CD4-positive, alpha-beta memory T cell (primary cell): ENCODE measurements at places on chromosomes 4 and X. TPM values are rescaled to one million over a fixed set of nuclear protein-coding genes. Genes with fewer than 3 reads are reported as not detected.
A peak's percentile ranks its signal among the peaks of the same experiment; 100 is the strongest.

STPG2 gene
- total RNA-seq: 0.84 TPM

C4orf50 gene
- 0.26 TPM for total RNA-seq

GRCh38 chr4:113444386-113444785 is 317.2 kb downstream of the CAMK2D start:
- DNase-seq: no peak
- no peaks in the 10 kb centered on the region for H3K4me1 ChIP-seq
- no peaks in the 10 kb centered on the region for H3K36me3 ChIP-seq
- H3K27me3 ChIP-seq: no peaks in the 10 kb centered on the region
- no peak overlapping the region for H3K4me3 ChIP-seq

DNA sequence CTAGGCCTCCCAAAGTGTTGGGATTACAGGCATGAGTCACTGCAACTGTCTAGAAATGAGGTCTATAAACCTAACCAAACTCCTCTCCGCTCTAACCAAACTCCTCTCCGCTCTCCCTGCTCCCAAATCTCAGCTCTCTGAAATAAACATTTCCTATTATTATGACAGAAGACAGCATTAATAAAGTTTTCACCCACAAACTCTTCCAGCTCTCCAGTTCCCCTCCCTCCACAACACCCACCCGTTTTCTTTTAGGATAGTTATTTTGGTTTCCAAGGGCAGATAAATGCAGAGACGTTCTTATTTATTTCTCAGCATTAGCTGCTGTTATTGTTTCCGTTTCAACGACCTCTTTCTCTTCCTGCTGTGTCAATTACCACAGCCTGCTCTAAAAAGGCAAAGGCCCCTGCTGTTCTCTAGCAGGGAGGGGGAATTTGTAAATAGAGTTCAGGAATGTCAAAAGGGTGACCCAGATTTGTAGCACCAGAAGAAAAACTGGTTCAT is 13.3 kb upstream of the SCD5 start:
- no peak for DNase-seq
- H3K27ac ChIP-seq: no peak overlapping the region
- no peaks in the 10 kb centered on the region for H3K4me1 ChIP-seq
- no peaks in the 10 kb centered on the region for H3K27me3 ChIP-seq
- H3K36me3 ChIP-seq: no peaks in the 10 kb centered on the region
- no peak overlapping the region for H3K4me3 ChIP-seq

DNA sequence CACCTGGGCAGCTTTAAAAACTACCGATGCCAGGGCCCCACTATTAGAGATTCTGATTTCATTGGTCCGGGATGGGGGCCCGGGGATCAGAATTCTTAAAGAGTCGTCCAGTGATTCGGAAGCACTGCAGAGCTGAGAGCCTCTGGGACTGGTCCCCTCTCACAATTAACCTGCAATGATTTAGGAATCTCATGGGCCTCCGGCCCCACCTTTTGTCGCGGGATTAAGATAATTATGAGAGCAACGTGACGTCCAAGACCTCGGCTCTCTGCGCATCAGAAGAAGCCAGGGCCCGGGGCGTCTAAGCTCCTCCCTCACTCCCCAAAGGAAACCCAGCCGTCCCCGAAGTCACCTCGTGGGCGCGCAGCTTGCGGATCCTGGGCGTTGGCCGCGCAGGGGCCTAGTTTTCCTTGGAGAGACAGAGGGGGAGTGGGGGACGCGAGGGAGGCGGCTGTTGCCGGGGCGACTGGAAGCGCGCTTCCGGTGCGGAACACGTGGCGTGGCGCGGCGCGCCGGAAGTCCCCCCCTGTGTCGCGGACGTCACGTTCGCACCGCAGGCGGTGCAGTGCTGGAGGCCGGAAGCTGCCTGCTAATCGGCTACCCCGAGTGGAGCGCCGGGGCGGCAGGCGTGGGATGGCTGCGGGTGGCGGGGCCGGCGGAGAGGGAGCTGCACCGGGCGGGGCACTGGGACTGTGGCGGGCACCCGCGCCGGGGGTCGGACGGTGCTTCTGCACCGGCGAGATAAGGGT is at the start of gene GEMIN8:
GEMIN8 (minus strand) TSS at position 468 of the 749 bp plus-strand sequence. CDS start 8,414 bp downstream, outside the sequence.
- peak within 1 kb of the TSS; percentile 54 for H3K4me3 ChIP-seq
- H3K27me3 ChIP-seq: no peaks in the 10 kb centered on the region
- H3K36me3 ChIP-seq: no peaks in the 10 kb centered on the region
- H3K27ac ChIP-seq: peak within 1 kb of the TSS; percentile 88

- H3K27me3 ChIP-seq: no peaks in the 10 kb centered on the region
- DNase-seq: no peak
- H3K4me3 ChIP-seq: no peak overlapping the region
- no peaks in the 10 kb centered on the region for H3K4me1 ChIP-seq
- H3K36me3 ChIP-seq: peaks cover 20% of the 10 kb centered on the region
Measured at GRCh38 chr4:150283689-150284088, 205.4 kb downstream of the DCLK2 start.

- H3K27ac ChIP-seq: no peak overlapping the region
- no peaks in the 10 kb centered on the region for H3K4me1 ChIP-seq
- no peak overlapping the region for H3K4me3 ChIP-seq
- no peaks in the 10 kb centered on the region for H3K36me3 ChIP-seq
Measured at GRCh38 chr4:125849869-125850268, 535.1 kb downstream of the FAT4 start.

DNA sequence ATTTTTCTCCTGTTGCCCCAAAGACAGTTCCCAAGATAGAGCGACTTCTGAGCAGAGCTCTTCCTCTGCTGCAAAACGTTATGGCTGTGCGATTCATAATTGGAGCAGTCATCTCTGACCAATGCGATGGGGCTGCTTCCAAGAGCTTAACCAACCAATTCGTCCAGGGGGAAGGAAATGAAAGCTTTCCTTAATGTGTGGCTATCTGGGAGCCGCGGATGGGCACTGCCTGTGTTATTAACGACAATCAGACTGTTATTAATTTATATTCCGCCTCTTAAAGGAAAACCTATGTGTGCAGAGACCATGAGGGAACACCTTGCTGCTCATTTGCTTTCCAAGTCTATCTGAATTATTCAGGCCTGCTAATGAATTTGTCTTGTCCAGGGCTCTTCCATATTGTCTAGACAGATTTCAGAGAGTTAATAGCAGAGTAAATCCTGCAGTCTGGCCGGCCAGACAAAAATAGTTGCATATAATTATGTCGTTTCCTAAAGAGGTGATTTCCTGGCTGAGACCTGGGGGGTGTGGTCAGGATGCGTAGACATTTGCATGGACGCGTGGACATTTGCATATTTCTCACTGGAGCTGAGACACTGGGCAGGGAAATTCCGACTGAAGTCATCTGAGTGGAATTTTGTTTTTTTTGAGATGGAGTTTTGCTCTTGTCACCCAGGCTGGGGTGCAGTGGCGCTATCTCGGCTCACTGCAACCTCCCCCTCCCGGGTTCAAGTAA is 135.4 kb downstream of the HMX1 start:
- DNase-seq: no peak
- no peaks in the 10 kb centered on the region for H3K27me3 ChIP-seq
- no peak overlapping the region for H3K27ac ChIP-seq
- H3K4me1 ChIP-seq: no peaks in the 10 kb centered on the region
- no peak overlapping the region for H3K4me3 ChIP-seq

DNA sequence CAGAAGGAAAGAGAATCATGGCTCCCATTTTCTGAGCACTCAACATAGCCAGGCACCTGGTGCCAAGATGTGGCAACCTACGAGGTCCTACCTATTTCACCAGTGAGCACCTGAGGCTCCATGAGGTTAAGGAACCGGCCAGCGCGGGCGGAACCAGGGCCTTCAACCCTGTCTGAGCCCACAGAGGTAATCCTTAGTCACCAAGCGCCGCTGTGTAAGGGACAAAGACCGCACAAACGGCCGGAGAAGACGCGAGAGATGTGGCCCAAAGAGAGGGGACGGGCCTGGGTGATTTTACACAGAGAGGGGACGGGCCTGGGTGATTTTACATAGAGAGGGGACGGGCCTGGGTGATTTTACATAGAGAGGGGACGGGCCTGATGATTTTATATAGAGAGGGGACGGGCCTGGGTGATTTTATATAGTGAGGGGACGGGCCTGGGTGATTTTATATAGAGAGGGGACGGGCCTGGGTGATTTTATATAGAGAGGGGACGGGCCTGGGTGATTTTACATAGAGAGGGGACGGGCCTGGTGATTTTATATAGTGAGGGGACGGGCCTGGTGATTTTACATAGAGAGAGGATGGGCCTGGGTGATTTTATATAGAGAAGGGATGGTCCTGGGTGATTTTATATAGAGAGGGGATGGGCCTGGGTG is 114.2 kb downstream of the SMIM20 start:
- no peak overlapping the region for H3K4me3 ChIP-seq
- DNase-seq: no peak
- H3K4me1 ChIP-seq: no peaks in the 10 kb centered on the region
- H3K27me3 ChIP-seq: no peaks in the 10 kb centered on the region
- no peak overlapping the region for H3K27ac ChIP-seq

DNA sequence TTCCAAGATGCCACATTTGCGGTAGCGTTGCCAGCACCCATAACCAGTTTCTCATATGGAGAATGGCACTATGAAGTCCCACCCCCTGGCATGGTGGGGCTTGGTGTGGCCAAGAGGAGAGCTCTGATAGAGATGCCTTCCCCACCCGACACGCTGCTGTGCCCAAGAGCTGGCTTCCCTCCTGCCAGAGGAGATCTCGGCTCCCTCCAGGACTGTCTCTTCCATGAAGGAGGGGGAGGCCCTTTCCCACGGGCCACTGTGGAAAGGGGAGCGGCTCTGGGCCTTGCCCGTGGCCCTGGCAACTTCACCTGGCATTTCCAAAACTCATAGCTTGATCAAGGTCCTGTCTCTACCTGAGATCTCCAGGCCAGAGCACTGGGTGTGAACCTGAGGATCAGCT is 217.3 kb upstream of the PSAPL1 start:
- no peaks in the 10 kb centered on the region for H3K27me3 ChIP-seq
- H3K27ac ChIP-seq: no peak overlapping the region
- peaks cover 27% of the 10 kb centered on the region for H3K4me1 ChIP-seq
- H3K4me3 ChIP-seq: no peak overlapping the region

GRCh38 chrX:21438792-21439191 is 64.6 kb downstream of the CNKSR2 start:
- no peak overlapping the region for H3K27ac ChIP-seq
- H3K36me3 ChIP-seq: no peaks in the 10 kb centered on the region
- DNase-seq: peak; percentile 28
- no peaks in the 10 kb centered on the region for H3K27me3 ChIP-seq

GRCh38 chrX:150942942-150943594 is 40.1 kb upstream of the HMGB3 start:
- no peak overlapping the region for H3K4me3 ChIP-seq
- H3K27me3 ChIP-seq: no peaks in the 10 kb centered on the region
- no peak overlapping the region for H3K27ac ChIP-seq
- H3K36me3 ChIP-seq: no peaks in the 10 kb centered on the region
- H3K4me1 ChIP-seq: no peaks in the 10 kb centered on the region

ATG4A gene
- 7.6 TPM for total RNA-seq

GRCh38 chr4:73762409-73762808 is 22.0 kb downstream of the CXCL8 start:
- no peak for DNase-seq
- no peak overlapping the region for H3K27ac ChIP-seq
- no peak overlapping the region for H3K4me3 ChIP-seq
- H3K4me1 ChIP-seq: no peaks in the 10 kb centered on the region

- DNase-seq: no peak
- no peak overlapping the region for H3K27ac ChIP-seq
- no peaks in the 10 kb centered on the region for H3K4me1 ChIP-seq
- H3K4me3 ChIP-seq: no peak overlapping the region
Measured at GRCh38 chrX:55787063-55787462, 69.5 kb downstream of the RRAGB start.

DNA sequence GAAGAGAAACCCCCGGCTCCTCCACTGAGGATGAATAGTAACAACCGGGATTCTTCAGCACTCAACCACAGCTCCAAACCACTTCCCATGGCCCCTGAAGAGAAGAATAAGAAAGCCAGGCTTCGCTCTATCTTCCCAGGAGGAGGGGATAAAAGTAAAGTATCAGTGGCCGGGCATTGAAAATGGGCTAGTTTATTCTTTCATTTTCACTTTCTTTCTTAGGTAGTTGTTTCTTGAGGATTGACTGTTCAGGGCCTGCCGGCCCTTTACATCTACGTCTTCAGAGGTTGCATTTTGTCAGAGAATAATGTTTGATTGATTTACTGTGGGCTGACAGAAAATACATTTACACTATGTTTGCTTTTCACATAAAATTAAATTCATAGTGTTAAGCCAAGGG is 27.1 kb downstream of the PAK3 start:
- peak overlapping the region; percentile 51 for H3K27ac ChIP-seq
- no peaks in the 10 kb centered on the region for H3K27me3 ChIP-seq
- peaks cover 18% of the 10 kb centered on the region for H3K4me1 ChIP-seq
- no peak for DNase-seq

CXorf49 gene
- total RNA-seq: not detected

DNA sequence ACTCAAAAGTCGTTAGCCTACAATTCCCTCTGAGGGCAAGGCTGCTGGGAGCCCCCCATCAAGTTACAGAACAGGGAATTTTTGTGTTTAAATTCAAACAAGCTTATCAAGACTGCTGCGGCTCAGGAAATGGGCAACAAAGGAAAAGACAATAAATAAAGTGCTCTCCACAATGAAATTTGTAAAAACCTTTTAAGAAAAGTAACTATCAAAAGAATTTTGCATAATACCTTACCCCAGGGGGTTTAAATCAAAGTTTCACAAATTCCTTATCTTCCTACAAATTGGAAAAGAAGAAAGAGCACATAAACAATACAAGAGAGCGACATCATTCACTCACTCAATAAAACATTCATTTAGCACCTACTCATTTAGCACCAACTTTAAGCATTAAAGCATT is 97.9 kb upstream of the CCDC160 start:
- no peak overlapping the region for H3K27ac ChIP-seq
- H3K27me3 ChIP-seq: no peaks in the 10 kb centered on the region
- H3K4me1 ChIP-seq: no peaks in the 10 kb centered on the region
- H3K4me3 ChIP-seq: no peak overlapping the region
- H3K36me3 ChIP-seq: no peaks in the 10 kb centered on the region
- no peak for DNase-seq

- no peaks in the 10 kb centered on the region for H3K27me3 ChIP-seq
- DNase-seq: no peak
- no peak overlapping the region for H3K4me3 ChIP-seq
- H3K36me3 ChIP-seq: no peaks in the 10 kb centered on the region
- no peak overlapping the region for H3K27ac ChIP-seq
Measured at GRCh38 chr4:183408796-183409195, 35.6 kb upstream of the CDKN2AIP start.

- H3K4me3 ChIP-seq: no peak overlapping the region
- H3K36me3 ChIP-seq: no peaks in the 10 kb centered on the region
- no peaks in the 10 kb centered on the region for H3K27me3 ChIP-seq
- H3K27ac ChIP-seq: no peak overlapping the region
Measured at GRCh38 chr4:155604718-155605626, 61.7 kb upstream of the GUCY1A1 start.

- H3K4me1 ChIP-seq: peaks cover 18% of the 10 kb centered on the region
- H3K27ac ChIP-seq: peak overlapping the region; percentile 57
- no peaks in the 10 kb centered on the region for H3K36me3 ChIP-seq
- H3K27me3 ChIP-seq: no peaks in the 10 kb centered on the region
Measured at GRCh38 chr4:141636771-141637460, 533 bp downstream of the IL15 start.

BST1 gene
- total RNA-seq: 0.75 TPM
